ENCODE measurements at places on chromosomes 2 and 18.

GRCh38 chr2:179031731-179032408 lies 18.1 kb downstream of the CCDC141 start:
- no peak for DNase-seq

- peak; percentile 59 for DNase-seq
Measured at GRCh38 chr2:9178904-9179571, 27.6 kb upstream of the ASAP2 start.

DNA sequence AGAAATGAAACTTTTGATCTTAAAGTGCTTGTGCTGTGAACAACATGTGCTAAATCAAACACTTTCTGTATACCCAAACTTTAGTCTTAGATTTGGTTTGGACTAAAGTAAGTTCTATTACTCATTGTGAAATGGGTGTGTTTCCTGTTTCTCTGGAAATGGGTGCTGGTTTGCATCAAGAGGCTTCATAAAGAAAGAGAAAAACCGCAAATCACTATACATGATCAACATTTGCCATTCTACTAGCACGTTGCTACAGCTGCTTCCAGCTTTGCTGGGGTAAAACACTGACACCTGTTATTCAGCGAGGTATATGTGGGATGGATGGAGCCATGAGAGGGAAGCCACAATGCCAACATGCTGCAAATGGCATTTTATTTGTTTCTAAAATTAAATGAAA lies 547.0 kb upstream of the ACVR2A start:
- no peak for DNase-seq

- no peak for DNase-seq
Measured at GRCh38 chr2:38791744-38792143, 13.7 kb downstream of the GEMIN6 start.

- peak; percentile 77 for DNase-seq
Measured at GRCh38 chr2:76851000-76851399, 671.2 kb downstream of the LRRTM4 start.

GRCh38 chr2:150428641-150429040 lies 58.8 kb downstream of the RND3 start:
- DNase-seq = no peak

DNA sequence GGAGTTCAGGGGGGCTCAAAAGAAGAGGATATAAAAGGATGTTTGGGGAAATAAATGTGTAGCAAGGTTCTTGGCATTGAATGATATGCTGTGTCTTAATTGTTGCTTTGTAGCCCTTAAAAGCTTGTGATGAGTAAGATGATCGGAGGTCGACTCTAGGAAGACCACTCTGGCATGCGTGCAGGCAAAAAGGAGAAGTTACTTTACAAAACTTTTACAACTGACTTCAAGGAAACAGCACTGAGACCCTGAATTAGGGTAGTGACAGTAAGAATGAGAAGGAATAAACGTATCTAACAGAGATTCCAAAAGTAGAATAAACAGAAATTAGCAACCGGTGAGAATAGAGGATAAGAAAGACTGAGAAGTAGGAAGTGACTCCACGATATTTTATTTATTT lies 228.7 kb upstream of the TANK start:
- no peak for DNase-seq

- no peak for DNase-seq
Measured at GRCh38 chr2:217899231-217900009, 103.4 kb downstream of the TNS1 start.

DNA sequence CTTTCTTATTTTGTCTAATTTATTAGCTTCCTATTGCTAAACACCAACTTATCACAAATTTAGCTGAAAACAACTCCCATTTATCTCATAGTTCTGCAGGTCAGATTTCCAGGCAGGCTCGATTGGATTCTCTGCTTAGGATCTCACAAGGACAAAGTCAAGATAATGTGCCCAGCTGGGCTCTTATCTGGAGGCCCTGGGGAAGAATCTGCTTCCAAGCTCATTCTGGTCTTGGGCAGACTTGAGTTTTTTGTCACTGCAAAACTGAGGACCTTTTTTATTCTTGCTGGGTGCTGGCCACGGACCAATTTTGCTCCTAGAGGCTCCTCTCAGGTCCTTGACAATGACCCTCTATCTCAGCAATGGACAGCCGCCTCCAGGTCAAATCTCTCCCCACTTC lies 215.5 kb downstream of the TRIB2 start:
- DNase-seq = no peak

DNA sequence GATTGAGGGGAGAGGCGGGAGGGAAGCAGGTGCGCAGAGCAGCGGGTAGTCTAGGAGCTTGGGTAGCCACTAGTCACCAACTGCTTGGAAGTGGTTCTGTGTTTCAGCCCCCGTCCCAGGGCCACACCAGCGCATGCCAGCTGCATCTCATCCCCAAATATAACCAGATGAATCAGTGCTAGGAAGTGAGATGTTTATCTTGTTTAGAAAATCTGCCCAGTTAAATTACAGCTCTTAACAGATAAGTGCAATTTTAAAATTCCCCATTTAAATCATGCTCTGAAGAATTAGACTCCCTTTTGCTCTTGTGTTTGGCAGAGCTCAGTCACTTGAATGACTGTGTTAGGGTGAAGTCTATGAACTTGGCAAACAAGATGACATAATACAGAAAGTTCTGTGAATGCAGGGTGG lies 193.8 kb downstream of the SEPTIN10 start:
- no peak for DNase-seq

DNA sequence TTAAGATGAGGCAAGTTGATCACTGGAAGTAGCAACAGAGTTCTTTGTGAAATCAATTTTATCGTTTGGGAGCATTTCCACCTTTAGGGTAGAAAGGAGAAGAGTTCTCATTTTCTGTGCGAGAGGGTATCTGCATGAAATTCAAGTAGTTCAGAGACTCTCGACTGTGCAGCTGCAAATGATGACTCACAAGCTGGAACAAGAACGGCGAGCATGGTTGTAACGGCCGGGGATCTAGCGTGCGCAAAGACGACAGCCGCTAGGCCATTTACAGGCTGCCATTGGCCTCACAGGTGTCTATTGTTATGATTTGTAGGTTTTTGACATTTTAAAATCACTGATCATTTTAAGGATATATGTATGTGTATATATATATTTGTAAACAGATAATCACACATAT lies 5.2 kb downstream of the KLHL29 start:
- DNase-seq = no peak

GRCh38 chr18:35085450-35086380 lies 44.5 kb downstream of the MAPRE2 start:
- no peak for DNase-seq

DNA sequence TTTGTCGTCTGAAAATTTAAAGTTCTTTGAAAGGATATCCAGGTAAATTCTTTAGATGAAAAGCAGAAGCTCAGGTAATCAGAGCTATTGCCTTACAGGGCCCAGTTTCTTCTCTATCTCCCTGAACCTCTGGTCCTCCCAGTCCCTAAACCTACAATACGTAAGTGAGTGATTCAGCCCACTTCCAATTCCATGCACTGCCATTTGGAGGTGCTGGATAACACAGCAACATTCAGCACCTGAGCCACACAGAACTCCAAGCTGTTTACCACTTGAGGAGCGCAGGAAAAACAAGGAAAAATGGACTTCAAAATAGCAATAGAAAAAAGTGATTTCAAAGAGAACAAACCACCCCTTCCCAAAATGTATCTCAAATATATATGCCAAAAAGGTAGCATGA lies 105.0 kb upstream of the DNAJC10 start:
- no peak for DNase-seq

DNA sequence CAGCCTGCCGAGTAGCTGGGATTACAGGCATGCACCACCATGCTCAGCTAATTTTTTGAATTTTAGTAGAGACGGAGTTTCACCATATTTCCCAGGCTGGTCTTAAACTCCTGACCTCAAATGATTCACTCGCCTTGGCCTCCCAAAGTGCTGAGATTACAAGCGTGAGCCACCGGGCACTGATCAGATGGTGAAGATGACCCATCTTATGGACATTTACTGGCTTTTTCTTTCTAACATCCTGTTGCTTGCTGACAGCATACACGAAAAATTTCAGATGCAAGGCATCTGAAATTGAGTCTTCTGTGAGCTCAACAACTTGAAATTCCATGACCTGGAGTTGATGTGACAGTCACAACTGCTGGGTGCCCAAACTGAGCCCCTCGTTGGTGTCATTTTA lies 859.5 kb upstream of the CNTNAP5 start:
- DNase-seq = no peak

DNA sequence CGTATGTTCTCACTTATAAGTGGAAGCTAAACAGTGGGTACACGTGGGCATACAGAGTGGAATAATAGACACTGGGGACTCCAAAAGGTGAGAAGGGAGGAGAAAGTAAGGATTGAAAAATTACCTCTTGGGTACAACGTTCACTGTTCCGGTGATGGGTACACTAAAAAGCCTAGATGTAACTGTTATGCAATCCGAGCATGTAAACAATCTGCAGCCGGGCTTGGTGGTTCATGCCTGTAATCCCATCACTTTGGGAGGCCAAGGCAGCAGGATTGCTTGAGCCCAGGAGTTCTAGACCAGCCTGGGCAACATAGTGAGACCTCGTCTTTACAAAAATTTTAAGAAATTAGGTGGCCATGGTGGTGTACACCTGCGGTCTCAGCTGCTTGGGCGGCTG lies 33.1 kb upstream of the TTR start:
- no peak for DNase-seq

GRCh38 chr2:175462246-175462645 lies 280.7 kb upstream of the ATP5MC3 start:
- DNase-seq = no peak

DNA sequence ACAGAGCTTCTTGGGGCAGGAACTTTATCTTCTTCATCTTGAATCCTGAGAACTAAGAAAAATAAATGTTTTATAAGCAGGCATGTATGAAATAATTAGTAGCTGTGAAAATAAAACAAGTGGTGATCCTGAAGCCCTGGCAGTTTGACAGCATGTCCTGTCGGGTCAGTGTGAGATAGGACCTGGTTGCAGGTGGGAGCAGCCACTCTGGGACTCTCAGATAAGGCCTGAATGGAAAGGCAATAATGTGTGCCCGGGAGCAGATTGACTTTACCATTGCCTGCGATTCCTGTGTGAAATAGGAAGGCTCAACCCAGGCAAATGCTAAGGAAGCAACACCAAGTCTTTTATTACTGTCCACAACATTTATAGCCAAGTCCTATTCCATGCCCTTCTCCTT lies 132.4 kb downstream of the LYPD6B start:
- no peak for DNase-seq

DNA sequence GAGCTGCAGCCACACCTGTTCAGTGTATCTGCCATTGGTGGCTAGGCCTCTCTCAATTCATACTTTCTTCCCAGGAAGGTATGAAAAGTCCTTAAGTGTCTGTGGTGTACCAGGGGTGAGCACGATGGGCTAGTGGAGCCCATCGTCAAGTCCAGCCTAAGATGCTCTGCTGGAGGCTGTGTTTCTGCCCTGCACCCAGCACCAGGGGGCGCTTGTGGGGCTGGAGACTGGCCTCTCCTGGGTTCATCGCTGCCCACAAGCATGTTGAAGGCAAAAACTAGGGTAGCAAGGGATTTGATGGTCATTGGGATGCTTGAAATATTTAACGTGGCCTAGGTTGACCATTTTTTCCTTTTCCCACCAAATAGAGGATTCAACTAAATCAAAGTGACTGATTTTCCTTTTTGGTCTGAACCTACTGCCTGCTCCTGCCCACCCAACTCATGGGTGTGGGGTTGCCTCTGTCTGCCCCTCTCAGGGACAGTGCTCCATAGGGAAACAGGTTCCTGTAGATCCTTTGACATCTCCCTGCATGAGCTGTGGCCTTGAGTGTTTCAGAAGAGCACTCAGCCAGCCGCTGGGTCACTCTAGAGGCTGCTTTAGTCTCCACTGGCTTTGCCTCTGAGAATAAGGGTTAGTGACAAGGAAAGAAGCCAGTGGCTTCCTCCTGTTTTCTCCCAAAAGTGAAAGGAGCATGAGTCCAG lies 59.0 kb downstream of the TPGS2 start:
- no peak for DNase-seq

GRCh38 chr18:41906528-41907146 lies 48.4 kb upstream of the PIK3C3 start:
- peak; percentile 53 for DNase-seq

DNA sequence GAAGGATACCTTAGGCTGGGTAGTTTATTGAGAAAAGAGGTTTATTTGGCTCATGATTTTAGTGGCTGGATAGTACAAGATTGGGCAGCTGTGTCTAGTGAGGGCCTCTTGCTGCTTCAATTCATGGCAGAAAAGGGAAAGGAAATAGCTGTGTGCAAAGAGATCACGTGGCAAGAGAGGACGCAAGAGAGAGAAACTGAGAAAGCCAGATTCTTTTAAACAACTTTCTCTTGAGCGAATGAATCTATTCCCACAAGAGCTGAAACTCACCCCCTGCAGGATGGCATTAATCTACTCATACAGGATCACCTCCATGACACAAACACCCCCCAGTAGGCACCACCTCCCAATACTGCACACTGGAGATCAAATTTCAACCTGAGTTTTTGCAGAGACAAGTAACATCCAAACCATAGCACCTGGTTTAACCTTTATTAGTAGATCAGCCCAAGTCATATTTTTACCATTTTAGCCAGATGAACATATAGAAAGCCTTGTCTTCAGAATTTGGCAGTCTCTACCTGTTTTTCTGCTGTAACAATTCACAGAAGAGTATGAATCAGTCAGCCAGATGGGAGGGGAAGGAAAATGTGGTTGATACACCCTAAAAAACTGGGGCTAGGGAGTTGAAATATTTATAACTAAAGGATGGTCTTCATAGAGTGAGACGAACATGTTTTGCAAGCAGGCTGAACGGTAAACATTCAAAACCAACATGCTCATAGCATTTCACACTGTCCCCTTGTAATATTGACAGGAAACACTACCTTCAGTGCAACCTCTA lies 73.9 kb upstream of the NCKAP5 start:
- no peak for DNase-seq

DNA sequence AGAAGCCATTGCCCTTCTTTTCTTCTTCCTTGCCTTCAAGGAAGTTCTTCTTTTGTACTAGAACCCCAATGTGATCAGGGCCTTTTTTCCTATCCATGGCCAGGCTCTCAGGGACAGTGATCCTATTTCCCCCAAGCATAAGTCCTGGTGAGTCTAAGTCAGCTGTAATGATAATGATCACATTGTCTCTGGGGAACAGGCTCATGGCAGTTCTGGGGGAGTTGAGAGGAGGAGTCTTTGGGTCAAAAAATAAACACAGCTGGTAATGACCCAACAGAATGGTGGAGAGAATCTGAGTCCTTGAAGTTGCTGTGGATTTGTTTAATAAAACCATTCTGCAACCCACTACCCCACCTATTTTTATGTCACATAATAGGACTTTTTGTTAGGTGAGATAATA lies 96.6 kb downstream of the SOCS6 start:
- DNase-seq = no peak

DNA sequence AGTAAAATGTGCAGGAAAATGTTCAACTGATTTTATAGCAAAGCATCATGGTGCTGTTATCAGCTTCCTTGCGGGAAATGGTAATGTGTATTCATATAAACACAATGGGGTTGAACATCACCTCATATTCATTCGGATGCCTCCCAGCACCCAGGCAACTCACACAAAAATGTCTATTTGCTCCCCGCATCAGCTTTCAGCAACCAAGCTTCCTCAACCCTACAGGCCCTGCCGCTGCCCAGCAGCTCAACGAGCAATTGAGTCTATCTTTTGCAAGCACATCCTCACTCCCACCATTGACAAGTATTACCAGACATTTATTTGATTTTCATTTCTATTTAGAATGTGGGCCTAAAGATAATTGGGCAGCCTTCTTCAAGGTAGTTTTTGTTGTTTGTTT lies 2161.4 kb upstream of the PIK3C3 start:
- DNase-seq = no peak

Measured in NCI-H1092 (cell line).